Kidney (tissue), 22 donors: ENCODE measurements at places on chromosomes 3 and 15. TPM values are rescaled to one million over a fixed set of nuclear protein-coding genes. Genes with fewer than 3 reads are reported as not detected.

The RYR3 gene
- polyA plus RNA-seq = 0.90 TPM

The COL7A1 gene
- 14.4 TPM for polyA plus RNA-seq

- no peak for DNase-seq
Measured at GRCh38 chr3:185851046-185851445, 26.2 kb upstream of the IGF2BP2 start.

GRCh38 chr15:48940508-48940907, 23.2 kb downstream of the SHC4 start:
- no peak for DNase-seq

DNA sequence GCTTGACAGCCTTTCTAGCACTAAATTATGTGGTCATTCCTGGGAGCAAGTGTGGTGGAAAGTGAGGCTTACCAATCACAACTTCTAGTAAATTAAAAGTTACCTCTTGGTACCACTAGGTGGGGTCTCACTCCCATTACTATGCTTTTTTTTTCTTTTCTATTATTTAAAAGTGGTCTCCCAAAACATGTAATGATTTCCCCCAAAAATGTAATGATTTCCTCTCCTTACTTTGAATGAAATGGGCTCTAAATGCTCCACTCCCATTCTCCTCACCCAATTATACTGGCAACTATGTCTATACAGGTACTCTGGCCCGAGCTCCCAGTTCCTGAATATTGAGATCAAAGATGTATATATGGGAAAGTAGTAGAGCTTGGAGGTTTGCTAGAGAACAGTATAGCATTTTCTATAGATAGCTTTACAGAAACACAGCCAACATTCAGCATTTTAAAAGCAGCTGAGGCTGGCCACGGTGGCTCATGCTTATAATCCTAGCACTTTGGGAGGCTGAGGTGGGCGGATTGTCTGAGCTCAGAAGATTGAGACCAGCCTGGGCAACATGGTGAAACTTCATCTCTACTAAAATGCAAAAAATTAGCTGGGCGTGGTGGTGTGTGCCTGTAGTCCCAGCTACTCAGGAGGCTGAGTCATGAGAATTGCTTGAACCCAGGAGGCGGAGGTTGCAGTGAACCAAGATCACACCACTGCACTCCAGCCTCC, 70.9 kb downstream of the DCUN1D1 start:
- no peak for DNase-seq

GRCh38 chr3:105101603-105102002, 265.1 kb upstream of the ALCAM start:
- DNase-seq = no peak
